ENCODE measurements at places on chromosomes 7 and 10. TPM values are rescaled to one million over a fixed set of nuclear protein-coding genes. Genes with fewer than 3 reads are reported as not detected.
A peak's percentile ranks its signal among the peaks of the same experiment; 100 is the strongest.

CLDN4 gene
- 25.1 TPM for polyA plus RNA-seq

- no peak for DNase-seq
Measured at GRCh38 chr7:120723465-120724385, 134.2 kb downstream of the TSPAN12 start.

LRRC17 gene
- 45.9 TPM for polyA plus RNA-seq

DNA sequence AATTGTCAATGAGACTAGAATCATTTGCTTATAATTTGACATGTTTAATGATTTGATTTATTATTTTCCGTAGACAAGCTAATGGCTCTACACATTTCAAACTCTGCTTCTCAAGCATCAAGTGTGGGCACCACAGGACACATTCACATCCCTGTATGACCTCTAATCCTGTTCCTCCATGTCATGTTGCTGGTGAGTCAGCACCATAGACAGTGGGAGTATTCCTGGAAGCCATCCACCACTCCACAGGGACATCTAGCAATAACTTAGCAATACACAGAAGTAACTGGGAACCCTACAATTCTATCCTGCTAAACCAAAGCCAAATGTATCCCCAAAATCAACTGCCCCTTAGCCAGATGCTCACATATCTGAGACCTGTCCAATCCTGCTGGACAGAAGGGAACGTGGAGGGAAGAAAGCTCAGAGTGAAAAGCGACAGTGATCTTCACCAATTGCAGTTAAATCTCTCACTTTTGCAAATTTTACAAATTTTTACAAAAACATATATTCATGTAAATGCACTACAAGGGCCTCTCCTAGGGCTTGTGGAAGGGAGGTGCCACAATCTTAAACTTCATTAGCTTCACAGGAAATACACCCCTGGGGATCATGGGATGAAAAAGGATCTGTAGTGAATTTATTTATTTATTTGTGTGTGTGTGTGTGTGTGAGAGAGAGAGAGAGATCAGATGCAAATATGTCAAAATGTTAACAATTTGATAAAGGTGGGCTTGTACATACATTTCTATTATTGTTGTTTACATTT lies 126.5 kb downstream of the GFRA1 start:
- DNase-seq: no peak

- DNase-seq: peak; percentile 80
Measured at GRCh38 chr10:102229810-102230263, 3.7 kb downstream of the ELOVL3 start.

NPY gene
- polyA plus RNA-seq: 17.2 TPM

Data from muscle of arm (tissue), 14 donors.